ENCODE measurements at places on chromosomes 5 and 9. TPM values are rescaled to one million over a fixed set of nuclear protein-coding genes. Genes with fewer than 3 reads are reported as not detected.

Gene SURF1
- total RNA-seq, result 11.7 TPM

Gene CATSPER3
- total RNA-seq, result under 0.01 TPM

Gene PDE6A
- total RNA-seq, result under 0.01 TPM

Gene CMYA5
- total RNA-seq, result 0.33 TPM

Gene CYFIP2
- total RNA-seq, result 21.6 TPM

Gene GABRP
- 1.1 TPM for total RNA-seq

Gene PFN3
- not detected for total RNA-seq

Gene ANXA2R
- total RNA-seq, result 5.4 TPM

Gene GABRA1
- total RNA-seq, result not detected

Gene PCDHGA5
- 1.5 TPM for total RNA-seq

Gene HAUS6
- total RNA-seq, result 18.0 TPM

Gene PTGS1
- 5.2 TPM for total RNA-seq

Gene LRRC19
- not detected for total RNA-seq

Gene CD14
- total RNA-seq, result not detected

Gene SNCB
- total RNA-seq, result not detected

Gene PCDHGB1
- total RNA-seq, result 0.96 TPM

Gene SLC6A3
- not detected for total RNA-seq

Gene F2RL1
- total RNA-seq, result 135 TPM

Gene RAI14
- total RNA-seq, result 320 TPM

Gene CER1
- not detected for total RNA-seq

Gene PPP3R2
- not detected for total RNA-seq

Gene MYOT
- total RNA-seq, result not detected

Gene ST6GALNAC6
- total RNA-seq, result 46.1 TPM

Gene TYRP1
- total RNA-seq, result 1.1 TPM

Gene PCDHB16
- total RNA-seq, result 0.65 TPM

Gene TBC1D2
- total RNA-seq, result 8.5 TPM

Gene CXCL14
- total RNA-seq, result not detected

Gene OR1Q1
- total RNA-seq, result not detected

Gene NOTCH1
- 128 TPM for total RNA-seq

Gene KCNMB1
- not detected for total RNA-seq

Gene SMIM33
- not detected for total RNA-seq

Gene ZDHHC11B
- not detected for total RNA-seq

Gene PCDHGA11
- 11.4 TPM for total RNA-seq
